Kidney epithelial cell (primary cell): ENCODE measurements at places on chromosomes 3 and 15.

DNA sequence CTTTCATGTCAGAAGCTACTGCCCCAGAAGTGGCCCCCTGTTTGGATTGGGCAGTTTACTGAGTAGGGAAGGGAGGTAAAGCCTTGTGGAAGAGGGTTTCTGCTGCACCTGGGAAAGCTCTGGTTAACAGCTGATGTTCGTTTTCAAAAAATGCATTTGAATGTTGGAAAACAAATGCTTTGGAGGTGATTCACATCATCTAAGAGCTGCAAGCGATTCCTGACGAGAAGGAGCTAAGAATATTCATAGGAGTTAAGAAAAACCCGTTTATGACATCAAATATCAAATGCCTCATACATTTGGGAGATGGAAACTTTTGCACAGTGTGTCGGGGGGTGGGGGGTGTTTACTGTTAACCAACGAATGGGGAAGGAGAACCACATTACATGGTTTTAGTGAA is 183.8 kb upstream of the NR2F2 start:
- DNase-seq = no peak

DNA sequence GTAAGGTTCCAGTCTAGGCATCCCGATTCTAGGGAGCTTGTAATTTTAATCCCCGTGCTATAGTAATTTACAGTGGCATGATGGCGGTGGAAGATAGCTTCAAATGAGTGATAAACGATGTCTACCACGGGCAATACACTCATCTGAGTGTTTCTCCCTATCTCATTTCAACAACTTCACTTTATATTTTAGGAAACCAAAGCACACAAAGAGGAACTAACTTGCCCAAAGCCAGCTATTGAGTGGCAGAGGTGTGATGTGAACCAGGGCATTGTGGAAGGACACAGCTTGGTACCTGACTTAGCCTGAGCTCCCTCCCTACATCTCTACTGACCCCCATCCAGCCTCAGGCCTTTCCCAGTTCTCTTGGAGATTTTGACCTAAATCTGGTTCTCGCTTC is 16.9 kb upstream of the FILIP1L start:
- no peak for DNase-seq

DNA sequence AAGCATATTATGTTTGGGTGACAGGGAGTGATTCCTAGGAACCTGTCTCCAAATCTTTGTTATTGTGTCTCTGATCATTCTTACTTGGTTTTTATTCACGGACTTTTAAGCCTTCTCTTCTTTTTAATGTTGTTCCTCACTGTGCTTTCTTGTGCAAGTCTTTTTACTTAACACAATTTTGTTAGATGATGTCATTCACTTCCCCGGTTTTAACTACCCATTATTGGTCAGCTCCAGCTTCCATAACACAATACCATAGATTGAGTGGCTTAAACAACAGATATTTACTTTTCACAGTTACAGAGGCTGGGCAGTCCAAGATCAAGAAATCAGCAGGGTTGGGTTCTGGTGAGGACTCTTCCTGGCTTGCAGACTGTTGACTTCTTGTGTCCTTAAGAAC is 436.3 kb upstream of the CBLB start:
- DNase-seq = no peak

GRCh38 chr15:70159713-70160009 is 61.9 kb upstream of the TLE3 start:
- no peak for DNase-seq

GRCh38 chr15:80160570-80161156 is 7.9 kb downstream of the FAH start:
- DNase-seq = peak; percentile 88

DNA sequence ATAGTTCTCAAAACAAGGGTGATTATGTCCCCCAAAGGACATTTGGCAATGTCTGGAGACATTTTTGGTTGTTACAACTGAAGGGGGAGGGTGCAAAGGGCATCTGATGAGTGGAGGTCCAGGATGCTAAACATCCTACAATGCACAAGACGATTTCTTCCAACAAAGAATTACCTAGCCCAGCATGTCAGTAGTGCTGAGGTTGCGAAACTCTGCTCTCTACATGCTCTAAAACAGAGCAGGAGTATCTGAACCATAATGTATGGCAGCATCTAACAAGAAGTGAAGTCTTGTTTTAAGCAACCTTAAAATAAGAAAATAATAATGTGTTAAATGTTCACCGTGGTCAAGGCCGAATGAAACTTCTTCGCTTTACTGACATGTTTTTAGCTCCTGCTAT is 7.0 kb downstream of the GYG1 start:
- DNase-seq = no peak

GRCh38 chr3:195751560-195751959 is 30.8 kb downstream of the MUC20 start:
- no peak for DNase-seq

DNA sequence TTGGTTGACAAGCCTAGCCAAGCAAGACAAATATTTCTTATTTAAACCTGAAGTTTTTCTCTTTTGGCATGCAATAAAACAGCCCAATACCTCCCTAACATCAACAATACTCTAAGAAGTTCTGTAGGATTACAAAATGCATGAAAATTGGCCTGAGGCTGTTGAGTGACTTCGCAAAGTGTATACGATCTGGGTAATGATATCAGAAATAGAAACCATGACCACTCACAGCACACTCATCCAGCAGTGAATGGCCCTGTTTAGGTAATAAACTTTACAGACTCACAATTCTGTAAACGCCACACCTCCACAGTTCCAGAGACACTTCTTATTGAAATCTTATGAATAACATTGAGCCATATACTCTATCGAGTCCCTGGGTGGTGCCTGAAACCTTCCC is 83.0 kb upstream of the NAALADL2 start:
- no peak for DNase-seq

GRCh38 chr3:123750659-123751420 is 133.3 kb downstream of the MYLK start:
- peak; percentile 72 for DNase-seq

DNA sequence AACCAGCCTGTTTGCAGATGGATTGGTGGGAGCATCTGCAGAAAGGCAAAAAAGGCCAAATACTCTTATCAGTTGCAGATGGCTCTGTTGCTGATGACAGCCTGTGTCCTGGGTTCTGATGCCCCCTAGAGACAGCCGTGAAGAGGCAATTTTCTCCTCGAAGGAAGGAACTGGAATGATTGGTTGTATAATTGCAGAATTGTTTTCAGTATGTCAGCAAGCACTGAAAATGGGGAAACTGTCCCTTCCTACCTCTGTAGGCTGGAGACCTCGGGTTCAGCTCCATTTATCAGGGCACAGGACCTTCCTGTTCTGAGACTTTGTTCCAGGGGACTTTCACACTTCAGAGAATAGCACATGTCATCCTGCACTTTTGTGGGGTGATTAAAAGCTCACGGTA is 103.0 kb downstream of the PGPEP1L start:
- DNase-seq = no peak

DNA sequence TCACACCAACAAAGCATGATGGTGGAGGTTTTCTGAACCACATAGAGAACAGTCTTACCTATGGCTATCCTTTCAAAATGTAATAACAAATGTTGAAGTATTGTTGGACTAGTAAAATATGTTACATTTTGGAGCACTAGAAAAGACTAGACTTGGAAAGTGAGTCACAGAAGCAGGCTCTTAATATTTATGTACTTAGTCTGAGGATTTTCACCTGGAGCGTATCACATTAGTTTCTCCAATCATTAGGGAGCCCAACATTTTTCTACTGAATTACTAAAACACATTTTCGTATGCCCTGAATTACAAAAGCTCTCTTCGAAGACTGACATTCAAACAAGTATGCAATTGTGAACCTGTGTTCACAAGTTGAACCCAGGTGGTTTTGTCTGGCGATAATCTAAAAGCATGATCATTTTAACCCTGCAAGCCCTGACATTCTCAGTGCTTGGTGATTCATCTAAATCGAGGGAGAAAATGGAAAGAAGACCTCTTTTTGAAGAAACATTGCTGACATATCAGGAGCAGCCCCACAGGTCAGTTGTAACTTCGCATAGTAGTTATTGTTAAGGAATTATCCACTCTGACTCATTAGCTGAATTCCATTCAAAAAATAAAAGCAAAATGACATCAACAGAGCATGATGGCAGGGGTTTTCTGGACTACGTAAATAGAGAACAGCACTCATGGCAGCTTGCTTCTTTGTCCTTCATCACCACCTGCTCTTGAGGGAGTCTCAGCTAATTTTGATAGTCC is 679.8 kb upstream of the NECTIN3 start:
- DNase-seq = no peak

DNA sequence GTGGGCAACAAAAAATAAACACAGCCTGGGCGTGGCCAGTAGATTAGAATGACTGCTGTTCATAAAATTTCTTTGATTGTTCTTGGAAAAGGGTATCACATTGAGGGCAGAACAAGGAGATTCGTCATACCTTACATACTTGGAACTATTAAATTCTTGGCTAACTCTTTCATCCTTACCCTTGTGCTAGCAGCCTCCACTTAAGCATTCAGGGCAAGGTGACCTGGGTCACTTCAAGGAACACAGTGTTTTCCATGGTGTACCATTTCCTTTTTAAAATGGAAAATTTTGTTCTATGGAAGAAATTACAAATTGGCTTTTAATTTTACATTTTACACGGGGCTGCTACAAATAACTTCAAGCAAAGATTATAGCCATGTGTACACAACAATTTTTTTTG is 60.8 kb downstream of the MINDY4B start:
- no peak for DNase-seq

DNA sequence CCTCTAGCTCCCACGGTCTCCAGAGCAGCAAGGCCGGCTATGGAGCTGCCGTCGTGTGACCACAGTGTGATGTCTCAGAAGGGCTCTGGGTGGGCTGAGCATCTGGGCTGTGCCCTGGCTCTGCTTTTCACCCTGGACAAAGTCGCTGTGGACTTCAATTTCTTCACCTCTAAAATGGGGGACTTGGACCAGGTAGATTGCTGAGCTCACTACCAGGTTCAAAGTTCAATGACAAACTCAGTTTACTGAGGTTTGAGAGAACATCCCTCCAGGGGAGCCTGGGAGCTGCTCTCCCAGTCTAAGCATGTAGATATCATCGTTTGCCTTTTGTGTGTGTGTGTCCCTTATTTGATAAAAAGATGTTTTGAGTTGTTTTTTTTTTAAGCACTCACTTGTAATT is 25.1 kb downstream of the RLBP1 start:
- DNase-seq = no peak

DNA sequence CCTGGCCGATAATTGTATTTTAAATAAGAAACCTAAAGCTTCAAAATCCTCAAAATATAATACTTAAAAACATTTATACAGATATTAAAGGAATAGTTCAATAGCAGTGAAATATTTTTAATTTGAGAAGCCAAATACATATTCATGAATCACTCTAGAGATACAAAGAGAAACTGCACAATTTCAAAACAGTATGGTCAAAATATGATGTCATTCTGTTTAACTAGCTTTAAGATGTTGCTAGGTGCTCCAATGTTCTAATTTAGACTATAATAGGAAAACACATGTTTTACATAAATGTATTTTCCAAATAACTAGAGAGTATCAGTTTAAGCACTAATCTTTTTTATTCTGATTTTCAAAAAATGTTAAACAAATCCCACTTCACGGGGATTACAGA is 10.3 kb upstream of the NRROS start:
- no peak for DNase-seq

- DNase-seq = no peak
Measured at GRCh38 chr3:128577711-128578110, 72.9 kb downstream of the RPN1 start.

DNA sequence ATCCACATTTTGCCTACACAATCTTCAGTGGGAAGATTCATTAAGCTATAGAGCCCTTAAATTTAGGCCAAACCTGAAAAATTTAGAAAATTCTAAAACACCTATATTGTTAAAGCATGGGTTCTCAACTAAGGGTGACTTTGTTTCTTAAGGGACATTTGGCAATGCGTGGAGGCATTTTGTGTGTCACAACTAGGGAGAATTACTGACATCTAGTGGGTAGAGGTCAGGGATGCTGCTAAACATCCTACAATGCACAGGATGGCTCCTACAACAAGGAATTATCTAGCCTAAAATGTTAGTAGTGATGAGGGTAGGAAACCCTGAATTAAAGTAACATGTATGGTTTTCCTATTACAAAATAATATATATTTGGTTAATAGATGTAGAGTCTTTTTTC is 55.8 kb downstream of the TBC1D5 start:
- DNase-seq = no peak

- no peak for DNase-seq
Measured at GRCh38 chr3:107985496-107985895, 105.3 kb downstream of the CD47 start.

DNA sequence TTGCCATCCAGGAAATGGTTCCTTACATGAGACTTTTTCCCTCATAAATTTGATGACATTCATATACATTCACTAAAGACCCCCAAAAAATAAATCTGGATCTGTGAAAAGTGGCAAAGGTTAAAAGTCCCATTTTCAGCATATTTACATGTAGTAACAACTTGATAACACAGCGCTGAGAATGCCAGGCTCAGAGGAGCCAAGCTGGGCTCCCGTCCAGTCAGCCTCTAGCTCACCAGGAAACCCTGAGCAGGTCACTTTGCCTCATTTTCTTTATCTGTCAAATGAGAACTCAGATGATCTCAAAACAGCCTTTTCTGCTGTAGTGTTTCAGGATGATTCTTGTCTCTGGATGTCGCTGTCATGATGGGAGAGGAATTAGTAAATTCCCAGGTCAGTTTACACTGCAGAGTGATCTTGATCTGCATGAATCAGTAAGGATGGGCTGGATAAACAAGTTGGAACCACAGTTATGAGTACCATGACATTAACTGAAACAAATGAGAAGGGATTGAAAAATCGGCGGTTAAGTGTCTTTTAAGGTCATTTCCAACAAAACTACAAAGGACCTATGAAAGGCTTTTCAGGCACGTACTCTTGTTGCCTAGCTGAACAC is 82.8 kb downstream of the PPARG start:
- no peak for DNase-seq

DNA sequence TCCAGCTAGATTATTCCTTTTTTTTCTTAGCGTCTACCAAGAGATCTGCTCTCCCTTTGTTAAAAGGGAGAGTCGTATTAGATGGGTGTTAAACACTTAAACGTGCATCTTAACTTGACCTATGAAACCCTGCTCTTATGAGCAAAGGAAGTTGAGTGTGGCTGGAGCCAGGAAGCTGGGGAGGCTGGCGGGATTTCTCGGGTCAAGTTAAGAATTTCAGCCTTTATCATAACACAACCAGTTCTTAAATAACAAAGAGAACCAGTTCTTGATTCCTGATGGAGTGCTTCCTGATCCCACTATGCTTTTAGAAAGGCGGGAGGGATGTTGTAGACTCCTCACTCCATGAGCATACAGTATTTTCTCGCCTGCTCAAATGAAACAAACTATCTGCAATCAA is 215.1 kb downstream of the ITPR1 start:
- no peak for DNase-seq

DNA sequence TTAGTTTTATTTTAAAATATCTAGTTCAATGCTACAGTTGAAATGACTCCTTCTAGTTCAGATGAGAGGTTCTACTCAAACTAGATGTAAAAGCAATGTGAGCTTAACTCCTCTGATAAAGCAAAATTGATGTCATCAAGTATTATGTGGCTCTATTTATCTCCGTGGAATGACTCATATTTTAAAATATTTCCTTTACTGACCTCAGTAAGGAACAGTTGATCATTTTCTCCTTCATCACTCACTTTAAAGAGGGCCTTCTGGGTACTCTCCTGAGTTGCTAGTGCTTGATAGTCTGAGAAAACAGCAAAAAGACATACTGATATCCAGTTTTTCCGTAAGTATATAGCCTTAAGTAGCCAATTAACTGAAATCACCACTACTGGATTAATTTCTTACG is 1099.3 kb downstream of the ROBO2 start:
- DNase-seq = peak; percentile 21

- peak; percentile 52 for DNase-seq
Measured at GRCh38 chr15:35713733-35714132, 167.8 kb upstream of the DPH6 start.
